ENCODE measurements at places on chromosomes 3 and 15.

GRCh38 chr15:35934383-35935049 is 388.6 kb upstream of the DPH6 start:
- no peaks in the 10 kb centered on the region for H3K27me3 ChIP-seq
- H3K36me3 ChIP-seq = no peaks in the 10 kb centered on the region
- no peak for DNase-seq
- H3K27ac ChIP-seq = no peak overlapping the region
- no peaks in the 10 kb centered on the region for H3K4me1 ChIP-seq

- H3K36me3 ChIP-seq = peaks cover 3% of the 10 kb centered on the region
- H3K27me3 ChIP-seq = peaks cover 76% of the 10 kb centered on the region
- H3K4me3 ChIP-seq = peak overlapping the region; percentile 78
- peak; percentile 36 for DNase-seq
- peaks cover 12% of the 10 kb centered on the region for H3K4me1 ChIP-seq
- H3K27ac ChIP-seq = peak overlapping the region; percentile 12
These were observed 756 bp upstream of the CAMK2N2 start for GRCh38 chr3:184261854-184262763.

GRCh38 chr3:156620260-156620659 is 54.1 kb upstream of the TIPARP start:
- no peaks in the 10 kb centered on the region for H3K27me3 ChIP-seq
- no peaks in the 10 kb centered on the region for H3K36me3 ChIP-seq
- H3K27ac ChIP-seq = no peak overlapping the region
- H3K4me1 ChIP-seq = no peaks in the 10 kb centered on the region

DNA sequence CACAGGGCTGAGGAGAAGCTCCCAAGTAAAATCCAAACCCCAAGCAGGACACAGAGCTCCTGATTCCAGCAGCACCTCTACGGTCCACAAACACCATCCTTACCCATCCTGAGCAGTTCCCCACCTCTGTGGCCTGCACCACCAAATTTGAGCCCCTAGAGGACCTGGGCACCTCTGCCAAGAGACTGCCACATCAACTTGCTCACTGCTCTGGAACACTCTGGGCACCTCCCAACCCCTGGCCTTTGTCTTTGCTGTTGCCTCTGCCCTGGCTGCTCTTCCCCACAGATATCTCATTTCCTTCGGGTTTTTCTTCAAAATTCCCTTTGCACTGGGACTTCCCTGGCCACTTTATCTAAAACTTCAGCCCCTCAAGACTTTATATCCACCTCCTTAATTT is 5.8 kb downstream of the RLBP1 start:
- no peak for DNase-seq
- no peaks in the 10 kb centered on the region for H3K36me3 ChIP-seq
- H3K27me3 ChIP-seq = 0 out of 2 replicates have a peak, but pooled peaks cover 3% of the 10 kb centered on the region

GRCh38 chr3:186142393-186142932 is 33.6 kb upstream of the ETV5 start:
- H3K27me3 ChIP-seq = no peaks in the 10 kb centered on the region
- peaks cover 19% of the 10 kb centered on the region for H3K4me1 ChIP-seq
- no peaks in the 10 kb centered on the region for H3K36me3 ChIP-seq
- no peak overlapping the region for H3K4me3 ChIP-seq
- H3K27ac ChIP-seq = no peak overlapping the region

DNA sequence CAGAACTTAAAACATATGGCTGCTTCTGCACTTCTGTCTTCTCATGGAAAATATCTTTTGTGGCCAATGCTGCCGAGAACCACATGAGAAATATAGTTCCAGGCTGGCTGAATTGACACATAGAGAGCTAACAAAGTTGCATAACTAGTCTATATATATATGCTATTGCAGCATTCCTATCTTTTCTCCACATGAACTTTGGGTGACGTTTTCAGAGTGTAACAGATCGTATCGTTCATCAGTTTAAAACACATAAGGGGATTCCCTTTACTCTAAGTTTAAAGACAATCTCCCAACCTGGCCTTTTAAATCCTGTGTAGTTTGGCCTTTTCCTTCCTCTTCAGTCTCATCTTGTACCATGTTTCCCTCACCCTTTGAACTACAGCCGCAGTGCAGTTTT is 394.2 kb upstream of the CBLB start:
- H3K36me3 ChIP-seq = no peaks in the 10 kb centered on the region
- DNase-seq = no peak
- H3K27ac ChIP-seq = no peak overlapping the region
- no peaks in the 10 kb centered on the region for H3K4me1 ChIP-seq
- H3K4me3 ChIP-seq = no peak overlapping the region

DNA sequence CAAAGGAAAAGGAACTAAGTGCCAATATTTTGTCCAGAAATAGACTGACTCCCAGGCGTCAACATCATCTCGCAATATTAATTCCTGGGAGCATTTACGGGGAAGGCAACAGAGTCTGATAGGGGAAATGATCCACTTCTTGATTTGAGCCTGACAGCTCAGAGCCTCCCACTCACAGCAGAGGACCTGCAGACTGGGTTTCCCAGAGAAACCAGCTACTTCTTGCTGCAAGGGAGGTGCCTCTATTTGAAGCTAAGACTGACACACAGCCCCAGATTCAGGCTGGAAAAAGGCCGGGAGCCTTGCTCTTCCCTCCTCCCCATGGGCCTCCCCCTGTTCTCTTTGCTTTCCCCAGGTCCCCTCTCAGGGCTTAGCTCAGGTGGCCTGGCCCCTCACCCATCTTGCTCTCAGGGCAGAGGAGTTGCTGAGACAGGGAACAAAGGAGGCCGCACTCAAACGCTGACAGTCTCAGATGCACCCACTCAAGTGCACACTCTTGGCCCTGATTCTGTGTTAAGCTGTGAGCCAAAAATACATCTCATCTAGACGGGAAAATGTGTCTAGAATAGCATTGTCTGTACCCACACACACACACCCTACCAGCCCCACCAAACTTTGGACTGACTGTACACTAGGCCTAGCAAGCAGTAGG is 49.8 kb upstream of the DCLK3 start:
- no peak overlapping the region for H3K27ac ChIP-seq
- no peaks in the 10 kb centered on the region for H3K36me3 ChIP-seq
- peaks cover 5% of the 10 kb centered on the region for H3K4me1 ChIP-seq
- no peaks in the 10 kb centered on the region for H3K27me3 ChIP-seq
- no peak for DNase-seq

DNA sequence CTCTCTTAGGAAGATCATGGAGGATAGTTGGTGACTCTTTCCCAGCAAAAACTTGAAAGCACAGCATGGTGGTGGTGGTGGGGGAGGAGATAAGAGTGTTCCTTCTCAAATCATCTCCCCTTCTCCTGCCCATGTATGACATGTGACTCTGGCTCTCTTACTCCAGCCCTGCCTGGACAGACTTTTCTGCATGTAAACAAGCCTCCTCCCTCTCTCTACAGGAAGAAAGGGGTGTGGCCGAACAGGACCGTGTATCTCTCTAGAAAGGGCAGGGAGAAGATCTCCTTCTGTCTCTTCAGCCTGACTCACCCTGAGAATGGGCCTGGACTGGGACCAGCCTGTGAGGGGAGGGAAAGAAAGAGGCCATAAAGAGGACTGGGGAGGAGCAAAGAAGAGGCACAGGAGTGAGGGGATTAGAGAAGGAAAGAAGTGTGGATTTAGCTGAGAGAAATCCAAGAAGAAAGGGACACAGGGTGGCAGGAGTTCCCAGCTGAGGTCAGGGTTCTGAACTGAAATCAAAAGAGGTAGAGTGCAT is 1.5 kb downstream of the CELF6 start:
- no peak for DNase-seq
- H3K27ac ChIP-seq = no peak overlapping the region
- peaks cover 12% of the 10 kb centered on the region for H3K4me1 ChIP-seq

DNA sequence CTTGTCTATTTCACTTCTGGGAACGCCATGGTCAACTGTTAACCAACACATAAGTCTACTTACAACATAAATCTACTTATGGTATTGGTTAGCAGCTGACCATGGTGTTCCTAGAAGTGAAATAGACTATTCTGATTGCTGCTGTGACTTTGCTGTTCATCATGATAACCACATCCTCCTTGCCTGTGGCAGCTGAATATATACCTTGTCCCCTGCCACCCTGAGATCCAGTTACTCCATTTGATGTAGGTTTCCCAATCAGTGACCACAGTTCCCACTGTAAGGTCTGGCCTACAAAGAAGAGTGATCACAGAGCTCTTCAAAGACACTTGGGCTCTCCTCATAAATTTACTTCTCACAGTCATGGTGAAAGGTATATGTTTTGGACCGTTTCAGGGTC is 66.8 kb upstream of the ALDH1A3 start:
- no peak overlapping the region for H3K27ac ChIP-seq
- H3K27me3 ChIP-seq = peaks cover 11% of the 10 kb centered on the region
- peaks cover 25% of the 10 kb centered on the region for H3K36me3 ChIP-seq
- no peaks in the 10 kb centered on the region for H3K4me1 ChIP-seq

DNA sequence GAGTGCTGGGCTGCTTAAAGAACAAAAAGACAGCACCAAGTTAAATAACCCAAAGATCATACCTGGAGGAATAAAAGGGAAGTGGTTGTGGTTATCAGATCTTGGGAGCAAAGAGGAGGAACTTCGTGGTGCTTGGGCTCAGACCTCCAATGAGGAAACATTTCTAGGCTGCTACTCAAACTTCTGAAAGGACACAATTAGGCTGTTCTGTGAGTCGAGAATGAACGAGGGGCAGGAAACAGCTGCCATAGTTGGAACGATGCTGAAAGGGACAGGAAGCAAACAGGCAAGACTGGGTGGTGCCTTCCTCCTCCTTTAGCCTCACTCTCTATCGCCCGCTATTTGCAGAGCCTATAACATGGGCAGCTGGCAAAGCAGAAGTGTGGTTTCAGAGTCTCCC is 276.3 kb upstream of the ARRDC4 start:
- no peaks in the 10 kb centered on the region for H3K27me3 ChIP-seq
- H3K4me1 ChIP-seq = no peaks in the 10 kb centered on the region
- DNase-seq = no peak
- H3K36me3 ChIP-seq = no peaks in the 10 kb centered on the region
- H3K27ac ChIP-seq = no peak overlapping the region

- H3K36me3 ChIP-seq = peaks cover 25% of the 10 kb centered on the region
- peaks cover 20% of the 10 kb centered on the region for H3K4me1 ChIP-seq
- no peak for DNase-seq
- H3K27me3 ChIP-seq = no peaks in the 10 kb centered on the region
- no peak overlapping the region for H3K4me3 ChIP-seq
These were observed 172.0 kb downstream of the STT3B start for GRCh38 chr3:31704591-31705179.

- no peak for DNase-seq
- H3K4me3 ChIP-seq = peak overlapping the region; percentile 98
- no peaks in the 10 kb centered on the region for H3K27me3 ChIP-seq
- H3K27ac ChIP-seq = peak overlapping the region; percentile 94
- H3K36me3 ChIP-seq = peaks cover 14% of the 10 kb centered on the region
These were observed 615 bp downstream of the DHX30 start for GRCh38 chr3:47803480-47804025.

GRCh38 chr15:25670025-25670554 is 193.0 kb downstream of the ATP10A start:
- H3K27ac ChIP-seq = peak overlapping the region; percentile 95
- DNase-seq = peak; percentile 76
- peak overlapping the region; percentile 55 for H3K4me3 ChIP-seq
- peaks cover 60% of the 10 kb centered on the region for H3K4me1 ChIP-seq

DNA sequence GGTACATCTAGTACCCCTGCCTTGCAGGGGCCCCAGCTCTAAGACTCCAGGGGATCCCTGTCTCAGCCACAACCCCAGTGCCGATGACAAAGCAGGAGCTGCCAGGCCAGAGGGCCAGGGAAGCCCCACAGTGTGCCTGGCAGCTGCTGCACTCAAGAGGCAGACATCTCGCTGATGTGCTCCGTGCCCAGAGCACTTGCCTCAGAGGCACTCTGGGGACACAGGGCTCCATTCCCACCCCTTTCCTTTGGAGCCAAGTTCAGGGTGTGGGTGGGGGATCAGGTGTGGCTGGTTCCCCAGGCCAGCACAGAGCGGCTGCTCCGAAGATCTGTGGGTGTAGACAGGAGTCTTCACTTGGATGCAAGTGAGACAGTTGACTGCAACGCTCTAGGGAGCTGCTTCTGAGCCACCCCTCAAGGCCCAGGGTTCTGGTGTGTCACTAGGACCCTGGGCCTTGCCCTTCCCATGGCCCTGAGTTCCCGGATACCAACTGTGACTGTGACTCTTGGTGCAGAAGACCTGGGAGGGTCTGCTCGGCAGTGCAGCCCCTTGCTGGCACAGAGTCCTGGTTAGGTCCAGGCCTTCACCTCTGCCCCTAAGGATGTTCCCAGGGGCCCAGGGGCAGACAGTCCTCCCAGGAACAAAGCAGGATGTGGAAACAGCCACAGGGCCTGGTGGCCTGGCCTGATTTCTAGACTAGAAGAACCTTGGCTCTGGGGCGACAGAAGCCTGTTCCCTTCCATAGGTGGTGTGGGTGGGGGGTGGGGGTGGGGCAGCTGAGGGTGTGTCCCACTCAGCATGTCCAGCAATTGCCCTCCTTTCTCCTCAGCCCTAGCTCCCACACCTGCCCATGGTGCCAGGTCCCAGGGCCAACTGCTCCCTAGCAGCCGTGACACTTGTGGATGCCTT is 2.5 kb downstream of the NT5DC2 start:
- no peak overlapping the region for H3K4me3 ChIP-seq
- H3K4me1 ChIP-seq = peaks cover 24% of the 10 kb centered on the region
- no peak for DNase-seq
- no peak overlapping the region for H3K27ac ChIP-seq
- peaks cover 21% of the 10 kb centered on the region for H3K36me3 ChIP-seq

DNA sequence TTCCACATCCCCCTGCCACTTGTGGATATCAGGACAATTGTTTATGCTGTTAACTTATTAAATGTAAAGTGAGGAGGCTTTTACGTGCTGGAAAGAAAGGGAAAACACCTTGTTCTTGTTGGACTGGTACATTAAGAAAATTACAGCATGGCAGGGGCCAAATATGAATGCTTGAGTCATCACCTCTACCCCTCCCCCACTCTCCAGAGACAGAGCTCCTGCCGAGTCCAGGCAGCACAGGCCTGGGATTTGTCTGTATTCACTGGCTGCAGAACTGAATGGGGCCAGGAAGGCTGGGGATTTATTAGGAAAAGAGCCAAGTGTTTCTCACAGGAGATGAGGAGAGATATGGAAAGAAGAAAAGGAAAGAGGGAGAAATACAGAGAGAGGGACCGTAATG is 308.9 kb downstream of the EPHB1 start:
- DNase-seq = no peak
- peaks cover 37% of the 10 kb centered on the region for H3K4me1 ChIP-seq
- no peak overlapping the region for H3K27ac ChIP-seq
- no peak overlapping the region for H3K4me3 ChIP-seq

DNA sequence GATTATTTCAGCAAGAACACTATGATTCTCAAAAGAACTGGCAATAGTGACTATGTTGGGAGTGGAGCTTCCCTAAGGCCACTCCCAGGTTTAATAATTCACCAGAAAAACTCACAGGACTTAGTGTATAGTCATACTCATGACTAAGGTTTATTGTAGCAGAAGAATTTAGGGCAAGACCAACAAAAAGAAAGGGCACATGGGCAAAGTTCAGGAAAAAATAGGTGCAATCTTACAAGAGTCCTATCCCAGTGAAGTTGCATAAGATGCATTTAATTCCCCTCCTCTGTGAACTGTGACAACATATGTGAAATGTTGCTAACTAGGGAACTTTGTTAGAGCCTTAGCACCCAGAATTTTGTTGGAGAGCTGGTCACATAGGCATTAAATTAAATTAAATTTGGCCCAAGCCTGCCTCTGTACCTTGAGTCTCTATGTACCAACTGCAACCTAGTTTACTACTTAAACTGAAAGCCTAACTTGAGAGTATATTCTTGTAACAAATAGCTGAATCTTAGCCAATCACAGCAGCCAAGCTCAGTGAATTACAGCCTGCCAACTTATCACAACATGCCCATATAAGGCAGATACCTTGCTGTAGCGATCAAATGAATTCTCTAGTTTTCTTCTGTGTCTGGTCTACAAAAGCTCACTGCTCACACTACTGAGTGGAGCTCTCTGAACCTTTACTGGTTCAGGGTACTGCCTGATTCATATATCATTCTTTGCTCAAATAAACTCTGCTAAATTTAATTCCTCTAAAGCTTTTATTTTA is 386.2 kb upstream of the ARHGEF26 start:
- no peak overlapping the region for H3K4me3 ChIP-seq
- peaks cover 23% of the 10 kb centered on the region for H3K36me3 ChIP-seq
- no peak overlapping the region for H3K27ac ChIP-seq

All from WTC11 (cell line).